NCI-H345 (cell line): ENCODE measurements at places on chromosomes 6 and 20.

- DNase-seq: peak; percentile 69
Observed at GRCh38 chr6:22664968-22665367, 95.6 kb downstream of the HDGFL1 start.

- DNase-seq: no peak
Observed at GRCh38 chr20:32589256-32589655, 4.1 kb upstream of the NOL4L start.

DNA sequence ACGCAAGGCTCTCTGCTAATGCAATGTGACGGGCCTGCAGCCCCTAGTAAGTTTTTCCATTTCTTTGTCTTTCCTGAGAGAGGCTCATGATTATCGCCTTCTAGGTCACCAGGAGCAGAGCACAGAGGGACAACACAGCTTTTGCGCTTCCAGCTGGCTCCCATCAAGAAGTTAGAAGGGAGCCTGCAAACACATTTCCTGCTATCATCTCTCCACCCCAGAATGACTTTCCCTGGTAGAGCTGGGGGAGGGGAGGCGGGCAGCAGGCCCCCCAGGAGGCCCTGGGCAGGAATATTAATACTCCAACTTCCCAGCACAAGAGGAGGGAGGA lies 35.7 kb upstream of the CCDC167 start:
- no peak for DNase-seq

DNA sequence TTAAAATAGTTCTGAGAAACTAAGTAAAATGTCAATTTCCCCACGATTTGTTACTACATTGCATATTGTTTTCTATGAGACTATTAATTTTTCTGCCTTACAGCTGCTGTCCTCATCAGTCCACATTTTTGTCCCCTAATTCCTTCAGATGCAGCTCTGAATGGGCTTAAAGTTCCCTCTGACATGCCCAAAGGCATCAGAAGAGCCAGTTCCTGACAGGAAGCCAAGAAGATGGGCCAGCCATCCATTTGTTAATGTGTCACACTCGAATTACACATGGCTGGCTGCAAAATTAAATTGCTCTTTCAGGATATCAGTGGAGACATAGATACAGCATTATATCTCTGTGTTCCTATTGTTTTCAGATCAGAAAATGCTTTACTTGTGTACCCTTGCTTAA lies 1223.0 kb downstream of the EPHA7 start:
- DNase-seq: no peak

DNA sequence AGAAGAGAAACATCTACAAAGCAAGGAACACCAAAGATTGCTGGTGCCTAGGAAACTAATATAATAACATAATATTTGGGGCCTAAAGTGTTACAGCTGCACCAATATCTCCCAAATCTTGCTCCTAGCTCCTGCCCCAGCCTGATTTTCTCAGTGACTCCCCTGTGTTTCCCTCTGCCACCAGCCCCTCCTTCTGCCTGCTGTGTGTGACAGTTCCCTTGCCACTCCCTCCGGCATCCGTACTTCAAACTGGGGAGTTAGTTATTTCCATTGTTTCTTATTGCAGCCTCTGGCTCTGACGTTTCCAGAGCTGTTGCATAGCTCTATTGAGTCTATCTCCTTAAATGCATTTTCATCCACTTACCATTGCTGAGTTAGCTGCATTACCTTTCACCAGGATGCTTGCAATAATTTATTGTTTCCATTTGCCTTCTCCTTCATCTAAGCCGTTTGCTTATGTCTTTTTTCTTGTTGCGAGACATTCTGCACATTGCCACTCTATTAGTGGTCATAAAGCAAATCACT lies 43.1 kb downstream of the ESR1 start:
- DNase-seq: no peak

GRCh38 chr6:36094753-36095496 lies 35.4 kb upstream of the MAPK13 start:
- peak; percentile 77 for DNase-seq

GRCh38 chr6:45786355-45786781 lies 229.3 kb downstream of the CLIC5 start:
- DNase-seq: no peak

DNA sequence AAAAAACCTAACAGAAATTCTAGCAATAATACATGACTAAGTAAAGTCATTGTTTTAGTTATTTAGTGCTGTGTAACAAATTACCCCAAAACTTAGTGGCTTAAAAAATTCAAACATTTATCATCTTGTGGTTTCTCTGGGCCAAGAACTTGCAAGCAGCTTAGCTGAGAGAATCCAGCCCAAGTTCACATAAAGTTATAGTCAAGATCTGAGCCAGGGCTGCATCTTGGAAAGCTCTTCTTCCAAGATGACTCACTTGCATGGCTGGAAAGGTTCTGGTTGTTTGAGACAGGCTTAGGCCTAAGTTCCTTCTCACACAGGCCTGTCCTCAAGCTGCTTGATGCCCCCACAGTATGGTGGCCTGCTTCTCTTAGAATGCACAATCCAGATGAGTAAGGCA lies 217.8 kb upstream of the TSHZ2 start:
- DNase-seq: no peak

- DNase-seq: no peak
Observed at GRCh38 chr6:52376763-52377162, 14.8 kb downstream of the PAQR8 start.

GRCh38 chr20:16864963-16865362 lies 116.8 kb downstream of the OTOR start:
- no peak for DNase-seq

DNA sequence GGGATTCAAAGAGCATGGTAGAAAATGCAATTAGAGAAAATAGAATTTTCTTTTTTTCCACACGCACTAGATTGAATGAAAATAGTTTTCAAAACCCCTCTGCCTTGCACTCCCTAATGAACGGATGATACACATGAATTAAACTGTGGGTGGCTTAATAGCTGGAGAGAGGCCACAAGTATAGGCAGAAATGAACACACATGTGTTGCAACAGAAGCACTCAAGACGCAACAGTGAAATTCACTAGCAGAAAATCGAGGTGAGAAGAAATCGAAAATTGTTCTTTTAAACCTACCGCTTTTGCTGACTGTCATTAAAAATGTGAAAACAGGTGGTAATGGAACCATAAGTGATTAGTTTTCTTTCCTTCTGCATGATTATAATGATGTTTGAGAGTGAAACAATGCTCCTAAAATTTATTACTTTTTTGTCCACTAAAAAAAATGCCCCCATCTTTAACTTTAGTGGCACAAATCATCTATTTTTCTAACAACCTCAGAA lies 80.1 kb upstream of the SHLD1 start:
- no peak for DNase-seq

- DNase-seq: no peak
Observed at GRCh38 chr6:88359530-88360202, 193.5 kb upstream of the CNR1 start.

DNA sequence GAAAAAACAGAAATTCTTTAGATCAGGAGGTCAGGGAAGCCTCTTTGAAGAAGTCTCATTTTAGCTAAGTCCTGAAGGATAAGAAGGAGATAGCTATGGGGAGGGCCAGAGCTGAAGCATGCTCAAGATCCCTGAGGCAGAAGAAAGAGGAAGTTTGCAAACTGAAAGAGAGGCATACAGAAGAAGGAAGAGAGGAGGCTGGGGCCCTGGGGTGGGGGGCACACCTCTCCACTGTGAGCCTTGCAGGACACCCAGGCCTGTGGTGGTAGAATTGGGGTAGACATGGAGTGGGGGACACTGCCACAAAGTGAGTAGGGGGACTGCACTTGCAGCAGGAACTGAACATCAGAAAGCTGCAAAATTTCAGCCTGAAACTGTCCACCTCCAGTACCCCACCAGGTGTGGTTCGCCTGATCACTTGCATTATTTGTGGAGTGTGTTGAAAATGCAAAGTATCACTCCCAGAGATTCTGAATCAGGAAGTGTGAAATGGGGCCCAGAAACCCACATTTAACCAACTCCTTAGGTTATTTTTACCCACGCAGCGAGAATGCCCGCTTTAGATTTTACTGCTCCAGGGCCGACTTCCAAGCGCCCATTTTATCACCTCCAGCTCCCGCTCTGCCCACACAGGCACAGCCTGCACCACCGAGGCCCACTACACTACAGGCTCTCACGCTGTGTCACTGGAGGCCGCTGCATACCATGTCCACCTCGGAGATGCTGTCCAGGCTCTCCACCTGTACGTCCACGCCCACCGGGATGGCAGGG lies 44.0 kb downstream of the GABRR2 start:
- no peak for DNase-seq

GRCh38 chr6:31568537-31568961 lies 3.5 kb upstream of the LTA start:
- no peak for DNase-seq

DNA sequence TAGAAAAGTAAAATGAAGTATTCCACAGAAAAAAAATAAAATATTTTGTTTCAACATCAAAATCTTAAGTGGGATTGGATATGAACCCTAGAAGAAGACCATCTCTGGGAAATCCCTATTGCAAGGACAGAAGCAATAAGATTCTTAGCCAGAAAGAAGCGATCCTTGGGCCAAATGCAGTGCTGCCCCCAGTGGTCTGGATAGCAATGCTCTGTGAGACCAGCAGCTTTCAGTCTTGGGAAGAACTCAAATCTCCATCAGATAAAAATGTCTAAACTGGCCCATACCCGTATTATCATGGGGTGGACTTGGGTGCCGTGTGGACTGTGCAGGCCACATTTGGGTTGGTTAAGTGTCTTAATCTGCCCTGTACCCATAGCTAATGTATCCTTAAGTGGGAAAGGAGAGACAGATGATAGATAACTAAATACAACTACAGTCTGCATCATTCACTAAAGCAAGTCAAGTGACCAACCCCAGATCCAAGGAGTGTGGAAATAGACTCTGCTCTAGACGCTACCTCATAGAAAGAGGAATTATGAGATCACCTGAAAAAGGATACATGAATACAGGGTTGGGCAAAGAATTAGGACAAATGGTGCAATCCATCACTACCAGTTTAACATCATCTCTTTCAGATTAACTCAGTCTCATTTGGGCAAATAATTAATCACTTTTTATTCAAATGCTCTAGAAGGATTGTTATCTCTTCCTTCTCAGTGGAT lies 38.9 kb upstream of the SNAP25 start:
- no peak for DNase-seq

GRCh38 chr20:16459019-16459700 lies 114.1 kb downstream of the KIF16B start:
- no peak for DNase-seq

DNA sequence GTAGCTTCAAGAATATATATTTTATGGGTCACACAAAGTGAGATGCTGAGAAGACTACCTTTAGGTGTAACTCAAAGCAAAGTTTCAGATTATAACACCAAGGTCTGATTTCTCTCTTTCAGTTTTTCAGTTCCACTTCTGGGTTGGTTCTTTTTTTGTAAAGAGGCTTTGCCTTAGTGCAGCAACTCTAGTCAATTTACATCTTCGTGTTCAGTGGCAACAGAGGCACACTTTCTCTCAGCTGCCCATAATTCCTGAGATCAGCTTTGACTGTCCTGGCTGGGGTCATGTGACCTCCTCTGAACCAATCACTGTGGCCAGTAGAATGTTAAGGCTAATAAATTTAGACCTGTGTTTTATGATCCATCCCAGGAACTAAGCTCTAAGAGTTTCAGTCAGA lies 120.2 kb downstream of the TINAG start:
- no peak for DNase-seq

DNA sequence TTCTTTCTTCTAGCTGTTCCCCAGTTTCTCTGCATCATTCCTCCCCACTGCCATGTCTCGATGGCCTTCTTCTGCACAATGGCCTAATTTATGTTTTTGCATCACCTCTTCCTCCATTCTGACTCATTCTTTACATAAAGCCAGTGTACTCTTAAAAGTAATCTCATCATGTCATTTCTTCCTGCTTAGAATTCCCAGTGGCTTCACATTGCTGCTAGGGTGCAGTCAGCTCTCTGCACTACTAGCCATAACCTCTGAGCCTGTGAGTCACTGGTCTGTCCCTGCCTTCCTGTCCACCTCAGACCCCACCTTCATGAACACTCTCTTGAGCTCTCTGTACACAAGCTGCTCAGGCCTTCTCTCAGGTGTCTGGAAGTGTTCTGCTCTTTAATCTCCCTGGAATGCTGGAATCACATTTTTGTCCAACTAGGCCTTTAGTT lies 24.1 kb upstream of the TRIM27 start:
- no peak for DNase-seq

- DNase-seq: no peak
Observed at GRCh38 chr6:31462964-31463870, 34.7 kb upstream of the MICB start.
